ENCODE measurements at places on chromosomes 3 and 15. TPM values are rescaled to one million over a fixed set of nuclear protein-coding genes. Genes with fewer than 3 reads are reported as not detected.

DNA sequence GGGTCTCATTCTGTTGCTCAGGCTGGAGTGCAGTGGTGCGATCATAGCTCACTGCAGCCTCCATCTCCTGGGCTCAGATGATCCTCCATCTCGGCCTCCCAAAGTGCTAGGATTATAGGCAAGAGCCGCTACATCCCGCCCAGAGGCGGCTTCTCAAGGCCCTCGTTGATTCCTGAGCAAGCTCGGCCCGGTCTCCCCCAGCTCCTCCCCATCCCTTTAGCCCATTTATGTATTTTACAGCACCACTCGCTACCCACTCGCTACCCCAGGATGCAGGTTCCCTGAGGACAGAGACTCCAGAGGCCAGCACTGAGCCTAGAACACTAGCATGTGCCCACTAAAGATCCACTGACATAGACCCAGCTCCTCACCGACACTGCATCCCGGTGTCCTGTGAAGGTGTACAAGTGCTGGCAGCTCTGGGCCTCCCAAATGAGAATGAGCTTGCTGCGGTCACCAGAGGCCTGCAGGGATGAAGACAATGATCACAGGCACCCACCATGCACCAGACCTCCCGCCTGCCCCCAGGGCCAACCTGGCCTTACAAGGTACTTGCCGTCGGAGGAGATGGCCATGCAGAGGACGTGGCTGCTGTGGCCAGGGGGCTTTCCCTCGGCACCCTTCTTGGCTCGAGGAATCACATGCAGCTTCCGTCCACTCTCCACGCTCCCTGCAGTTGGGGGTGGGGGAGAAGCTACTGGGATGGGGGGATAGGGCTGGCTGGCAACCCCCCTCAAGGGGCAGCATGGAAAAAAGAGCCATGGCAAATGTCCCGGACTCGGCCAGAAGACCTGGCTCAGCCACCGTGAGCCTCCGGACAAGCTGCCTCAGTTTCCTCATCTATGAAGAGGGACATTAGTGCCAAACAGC, 5.6 kb downstream of the RRP9 start:
- DNase-seq = no peak

DNA sequence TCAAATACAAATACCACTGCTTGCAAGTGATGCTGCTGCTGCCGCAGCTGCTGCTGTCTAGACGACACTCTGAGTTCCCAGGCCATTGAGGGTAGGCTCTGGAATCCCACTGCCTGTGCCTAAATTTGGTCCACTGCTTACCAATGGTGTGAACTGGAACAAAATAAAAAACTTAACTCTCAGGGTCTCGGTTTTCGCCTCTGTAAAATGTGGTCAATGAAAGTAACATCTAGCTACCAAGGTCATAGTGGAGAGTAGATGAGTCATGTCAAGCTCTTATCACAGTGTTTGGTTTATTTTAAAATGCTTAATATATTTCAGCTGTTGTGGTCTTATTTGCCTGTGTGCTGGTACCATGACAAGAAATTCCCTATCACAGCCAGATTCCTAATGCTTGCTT, 299.3 kb downstream of the CLSTN2 start:
- no peak for DNase-seq

Gene AGBL1
- not detected for total RNA-seq

DNA sequence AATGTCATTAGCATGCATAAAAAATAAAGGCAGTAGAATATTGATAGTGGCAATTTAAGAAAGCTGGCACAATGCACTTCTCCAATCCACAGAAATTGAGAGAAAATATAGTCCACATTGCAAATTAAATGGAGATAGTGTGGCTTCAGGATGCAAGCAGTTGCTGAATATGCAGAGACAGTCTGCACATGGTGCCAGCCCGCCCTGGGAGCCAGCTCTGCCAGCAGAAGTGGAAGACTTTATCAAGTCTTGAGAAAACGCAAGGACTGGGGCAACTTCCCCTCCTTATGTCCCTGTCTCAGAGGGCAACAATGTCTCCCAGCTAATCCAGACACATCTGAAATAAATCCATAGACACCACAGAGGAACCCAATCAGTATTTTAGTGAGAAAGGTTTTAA, 57.2 kb downstream of the MB21D2 start:
- no peak for DNase-seq

Gene DCBLD2
- total RNA-seq = 16.7 TPM

Data from transverse colon (tissue), 4 donors.